Inflammatory macrophage treated with lipopolysaccharide for 1 hour (primary cell): ENCODE measurements at places on chromosomes 5 and 9.

GRCh38 chr9:129349665-129349947 lies 171.5 kb upstream of the IER5L start:
- no peak for DNase-seq

DNA sequence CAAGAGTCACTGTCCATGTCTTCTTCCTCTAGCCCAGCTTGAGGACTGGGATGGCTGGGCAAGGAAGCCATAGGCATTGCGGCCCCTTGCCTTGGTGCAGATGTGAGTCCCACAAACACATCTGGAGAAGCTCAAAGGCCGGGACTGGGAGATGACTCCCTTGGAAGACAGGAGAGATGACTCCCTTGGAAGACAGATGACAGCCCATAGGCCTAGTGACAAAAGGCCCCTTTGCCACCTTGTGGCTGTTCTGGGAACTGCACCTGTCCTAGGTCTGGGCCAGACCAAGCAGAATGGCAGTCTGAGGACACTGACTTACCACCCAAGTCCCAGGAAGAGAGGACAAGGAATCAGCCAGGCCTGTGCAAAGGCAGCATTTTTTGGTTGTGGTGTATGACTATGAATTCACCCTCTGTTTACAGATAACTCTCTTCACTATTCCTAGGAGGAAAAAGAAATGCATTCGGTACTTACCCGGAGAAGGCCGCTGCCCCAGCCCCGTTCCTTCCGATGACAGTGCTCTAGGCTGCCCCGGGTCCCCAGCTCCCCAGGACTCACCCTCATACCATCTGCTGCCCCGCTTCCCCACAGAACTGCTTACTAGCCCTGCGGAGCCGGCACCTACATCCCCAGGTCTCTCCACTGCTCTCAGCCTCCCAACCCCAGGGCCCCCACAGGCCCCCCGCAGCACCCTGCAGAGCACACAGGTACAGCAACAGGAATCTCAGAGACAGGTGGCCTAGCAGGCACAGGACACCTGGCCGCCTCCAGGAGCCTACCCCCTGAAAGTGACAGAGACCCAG lies 30.8 kb downstream of the SKP1 start:
- DNase-seq: peak; percentile 41

DNA sequence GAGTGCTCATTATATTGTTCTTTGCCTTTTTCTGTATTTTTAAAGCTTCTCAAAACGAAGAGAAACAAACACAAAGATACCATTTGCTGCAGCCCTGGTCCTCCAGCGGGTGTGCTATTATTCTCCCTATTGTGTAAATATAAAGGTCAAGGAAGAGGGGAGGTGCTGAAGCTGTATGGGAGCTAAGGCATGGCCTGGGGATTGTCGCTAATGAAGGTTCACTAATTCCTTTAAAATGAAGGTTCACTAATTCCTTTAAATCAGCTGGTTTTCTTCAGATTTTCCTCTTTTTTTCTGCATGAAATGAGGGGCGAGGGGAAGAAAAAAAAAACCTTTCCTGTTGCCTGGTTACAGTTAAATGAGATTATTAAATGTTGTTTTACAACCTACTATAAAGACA lies 74.5 kb upstream of the MAP1B start:
- no peak for DNase-seq

GRCh38 chr5:90161414-90161813 lies 248.1 kb downstream of the CETN3 start:
- DNase-seq: peak; percentile 25

- peak; percentile 86 for DNase-seq
Measured at GRCh38 chr5:14727428-14727865, 62.9 kb downstream of the OTULIN start.

DNA sequence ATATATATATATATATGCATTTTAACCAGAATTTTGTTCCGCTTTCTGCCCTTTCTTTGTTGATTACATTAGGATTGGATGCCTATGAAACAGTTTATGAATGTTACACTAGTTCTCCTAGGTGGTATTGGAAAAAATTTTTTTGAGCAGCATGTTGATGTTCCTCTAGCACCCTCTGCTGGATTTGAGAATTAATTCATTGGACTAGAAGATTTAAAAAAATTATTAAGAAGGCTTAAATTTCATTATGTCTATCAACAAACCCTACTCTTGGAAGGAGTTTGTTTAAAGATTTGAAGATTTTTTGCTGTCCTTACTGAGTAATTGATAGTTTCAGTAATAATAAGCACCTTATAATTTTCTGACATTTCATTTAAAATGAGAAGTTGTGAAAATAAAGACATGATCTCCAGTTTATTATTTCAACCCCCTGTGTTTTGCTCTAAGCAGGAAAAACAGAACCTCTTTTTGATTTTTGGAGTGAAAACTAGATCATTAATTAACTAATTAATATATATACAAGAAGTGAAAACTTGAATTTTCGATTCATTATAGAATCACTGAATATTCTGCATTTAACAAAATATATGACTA lies 89.6 kb downstream of the CCDC171 start:
- peak; percentile 18 for DNase-seq

GRCh38 chr9:130008538-130008937 lies 34.5 kb downstream of the FNBP1 start:
- no peak for DNase-seq

DNA sequence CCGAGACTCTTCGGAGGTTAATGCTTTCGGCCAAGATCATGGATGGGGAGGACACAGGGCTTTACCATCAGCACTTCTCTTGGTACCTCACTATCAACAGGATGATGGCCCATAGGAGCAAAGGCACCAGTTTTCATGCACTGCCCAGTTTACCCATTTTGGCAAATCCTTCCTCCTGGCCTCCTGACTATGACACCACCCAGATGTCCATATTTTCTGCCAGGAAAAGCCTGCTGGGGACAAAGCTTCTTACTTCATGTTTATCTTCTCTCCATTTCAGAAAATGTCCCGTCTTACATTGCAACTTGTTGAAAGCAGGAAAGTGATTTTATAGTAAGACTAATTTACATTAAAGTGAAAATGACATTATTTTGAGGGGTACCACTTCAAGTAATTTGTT lies 61.4 kb upstream of the GAS1 start:
- DNase-seq: no peak

GRCh38 chr9:136544964-136545691 lies 720 bp downstream of the NOTCH1 start:
- DNase-seq: peak; percentile 27

- DNase-seq: peak; percentile 98
Measured at GRCh38 chr5:154445422-154446194, at the start of gene SAP30L. Gene SAP30L, plus strand, starts transcription at chr5:154445997. Its CDS starts 608 bp downstream, at chr5:154446605.

- no peak for DNase-seq
Measured at GRCh38 chr5:1718669-1719068, 81.0 kb downstream of the MRPL36 start.

- no peak for DNase-seq
Measured at GRCh38 chr5:80150731-80151130, 105.1 kb downstream of the SERINC5 start.

- no peak for DNase-seq
Measured at GRCh38 chr9:95509851-95510708, 6.7 kb downstream of the PTCH1 start.

DNA sequence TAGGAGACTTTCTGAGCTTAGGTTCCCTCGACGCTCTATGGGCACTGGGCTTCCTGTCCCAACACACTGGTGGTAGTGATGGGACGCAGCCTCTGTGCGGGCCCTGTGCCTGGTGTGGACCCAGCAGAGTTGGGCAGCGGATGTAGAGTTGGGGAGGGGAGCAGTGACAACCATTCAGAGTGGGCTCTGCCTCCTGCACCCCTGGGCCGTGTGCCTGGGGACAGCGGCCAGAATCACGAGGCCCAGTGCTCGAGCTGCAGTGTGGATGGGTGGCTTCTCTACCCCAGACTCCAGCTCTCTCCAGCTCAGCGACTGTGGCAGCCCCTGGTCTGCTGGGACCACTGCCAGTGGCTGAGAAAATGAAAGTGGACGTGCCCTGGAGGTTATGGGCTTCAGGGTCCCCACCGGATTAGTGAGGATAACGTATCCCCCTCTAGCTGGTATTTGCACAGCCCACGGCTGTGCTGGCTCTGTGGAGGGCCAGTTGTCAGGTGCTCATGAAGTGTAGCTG lies 18.6 kb downstream of the RXRA start:
- no peak for DNase-seq

- no peak for DNase-seq
Measured at GRCh38 chr9:136147890-136148714, 29.4 kb upstream of the TMEM250 start.

DNA sequence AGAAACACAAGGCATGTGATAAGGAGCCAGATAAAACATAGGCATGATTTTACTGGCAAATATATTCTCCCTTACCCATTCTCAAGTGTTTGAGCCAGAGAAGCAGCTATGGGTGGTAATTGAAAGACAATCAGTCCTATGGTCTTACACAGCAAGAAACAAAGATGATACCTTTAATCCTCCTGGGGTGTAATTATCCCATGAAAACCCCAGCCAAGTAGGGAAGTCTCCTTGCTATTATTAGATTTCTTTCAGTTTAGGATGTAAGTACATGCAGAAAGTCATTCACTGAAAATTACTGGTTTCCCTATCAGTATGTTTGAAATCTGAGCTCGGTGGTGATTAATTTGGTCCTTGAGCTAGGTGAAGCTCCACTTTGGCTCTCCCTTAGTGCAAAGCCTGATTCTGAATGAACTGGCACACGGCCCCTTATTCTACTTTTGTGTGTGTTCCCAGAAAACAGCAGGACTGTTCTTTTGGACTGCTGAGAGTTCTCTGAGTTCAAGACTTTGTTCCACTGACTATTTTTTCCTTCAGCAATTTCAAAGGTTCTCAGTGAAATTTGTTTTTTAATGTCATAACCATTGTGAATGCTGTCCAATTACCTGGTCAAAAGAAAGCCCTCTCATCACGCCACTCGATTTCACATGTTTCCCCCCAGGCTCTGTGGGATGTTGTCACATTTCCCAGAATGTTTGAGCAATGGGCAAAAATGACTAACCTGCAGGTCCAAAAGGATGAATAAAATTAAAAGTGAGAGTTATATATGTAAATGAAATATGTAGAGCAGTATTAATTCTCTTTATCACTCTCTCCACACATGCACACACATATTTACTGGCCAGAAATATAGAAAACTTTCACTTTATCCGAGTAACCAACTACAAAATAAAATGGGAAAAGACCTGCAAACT lies 343.0 kb downstream of the RAB3C start:
- no peak for DNase-seq

DNA sequence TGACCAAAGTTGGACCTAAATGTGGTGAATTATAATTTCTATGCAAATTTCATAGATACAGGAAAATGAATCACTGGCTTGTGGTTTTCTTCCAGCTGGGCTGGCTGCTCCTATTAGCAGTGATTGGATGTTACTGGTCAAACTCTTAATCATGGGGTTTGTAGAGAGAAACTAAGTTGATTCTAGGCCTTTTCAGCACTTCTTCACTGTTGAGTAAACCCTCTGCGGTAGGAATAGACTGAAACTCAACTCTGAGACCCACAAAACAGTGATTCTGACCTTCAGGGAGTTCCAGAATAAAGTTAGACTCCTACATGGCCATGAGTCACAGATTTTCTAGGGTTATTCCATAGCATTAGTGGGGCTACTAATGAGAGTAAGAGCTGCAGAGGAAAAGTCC lies 47.9 kb upstream of the FKTN start:
- DNase-seq: peak; percentile 95

- DNase-seq: no peak
Measured at GRCh38 chr5:143977891-143978461, 166.0 kb downstream of the HMHB1 start.

- DNase-seq: no peak
Measured at GRCh38 chr5:82673057-82673809, 395.1 kb upstream of the RPS23 start.

- DNase-seq: peak; percentile 63
Measured at GRCh38 chr5:138706655-138707480, 46.4 kb upstream of the CTNNA1 start.

- no peak for DNase-seq
Measured at GRCh38 chr9:33293782-33294181, 3.5 kb downstream of the NFX1 start.

DNA sequence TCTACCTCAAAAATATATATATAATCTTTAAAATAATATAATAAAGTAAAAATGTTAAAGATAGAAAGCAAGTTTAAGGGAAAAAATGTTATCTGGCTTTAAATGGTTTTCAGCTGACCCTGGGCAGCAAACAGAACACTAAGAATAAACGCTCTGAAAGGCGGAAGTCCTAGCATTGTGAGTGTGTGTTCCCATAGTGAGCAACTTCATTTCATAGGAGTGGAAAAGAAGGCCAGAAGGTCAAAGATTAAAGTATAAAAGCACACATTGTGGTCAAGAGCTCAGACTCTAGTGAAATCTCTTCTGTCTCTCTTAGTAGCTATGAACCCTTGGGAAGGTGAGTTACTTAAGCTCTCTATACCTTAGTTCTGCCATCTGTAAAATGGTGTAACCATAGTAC lies 374.4 kb downstream of the ENC1 start:
- no peak for DNase-seq

- DNase-seq: no peak
Measured at GRCh38 chr5:10702040-10702629, 58.9 kb downstream of the DAP start.

GRCh38 chr9:88628114-88628513 lies 93.1 kb downstream of the NXNL2 start:
- no peak for DNase-seq

DNA sequence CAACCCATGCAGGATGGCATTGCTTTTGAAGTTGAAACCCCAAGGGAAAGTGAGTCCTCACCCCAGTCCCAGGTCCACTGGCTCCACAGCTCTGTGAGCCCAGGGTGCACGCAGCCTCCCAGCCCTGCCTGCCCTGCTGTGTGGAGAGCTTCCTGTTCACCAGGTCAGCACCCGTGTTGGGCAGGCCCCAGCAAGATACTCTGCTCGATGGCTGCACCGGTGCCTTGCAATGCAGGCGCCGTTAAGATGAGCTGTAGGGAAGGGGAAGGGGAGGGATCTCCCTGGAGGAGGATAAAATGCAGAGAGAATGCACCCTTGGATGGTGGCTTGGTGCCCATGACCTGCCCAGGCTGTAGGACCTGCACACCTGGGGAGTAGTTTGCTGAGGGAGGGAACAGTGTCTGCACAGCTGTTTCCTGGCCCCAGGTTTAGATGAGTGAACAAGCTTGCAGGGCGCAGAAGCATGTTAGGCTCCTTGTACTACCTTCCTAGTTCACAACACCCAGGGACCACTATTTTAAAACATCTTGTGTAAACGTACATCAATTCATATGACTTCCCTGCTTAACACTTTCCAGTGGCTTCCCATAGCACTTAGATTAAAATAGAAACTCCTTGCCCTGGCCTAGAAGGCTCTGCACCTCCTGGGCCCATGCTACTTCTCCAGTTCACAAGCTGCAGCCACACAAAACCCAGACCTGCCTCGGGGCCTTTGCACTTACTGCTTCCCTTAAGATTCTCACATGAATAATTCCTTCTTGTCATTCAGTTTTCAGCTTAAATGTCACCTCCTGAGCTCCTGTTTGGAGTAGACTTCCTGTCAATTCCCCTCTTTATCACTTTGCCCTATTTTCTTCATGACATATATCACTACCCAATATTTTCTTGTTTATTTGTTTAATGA lies 19.6 kb downstream of the FAT2 start:
- DNase-seq: no peak

DNA sequence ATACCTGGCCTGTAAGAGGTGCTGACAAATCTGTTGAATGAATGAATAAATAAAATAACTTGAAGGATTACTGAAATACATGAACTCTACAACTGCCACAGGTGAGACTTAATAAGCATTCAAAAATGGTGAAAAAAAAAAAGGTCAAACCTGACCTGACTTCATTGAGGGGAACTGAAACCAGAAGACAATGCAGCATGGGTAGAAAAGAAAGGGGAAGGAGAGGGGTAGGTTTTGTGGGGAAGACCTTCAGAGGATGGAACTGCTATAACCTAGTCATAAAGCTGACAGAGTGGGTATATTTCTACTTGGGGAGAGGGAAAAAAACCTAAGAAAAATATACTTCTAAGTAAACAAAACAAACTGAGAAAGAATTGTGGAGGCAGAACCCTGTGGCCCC lies 56.6 kb downstream of the RASEF start:
- no peak for DNase-seq

- no peak for DNase-seq
Measured at GRCh38 chr5:111728941-111729340, 28.1 kb downstream of the NREP start.
